ENCODE measurements at places on chromosomes 6 and 20.
A peak's percentile ranks its signal among the peaks of the same experiment; 100 is the strongest.

DNA sequence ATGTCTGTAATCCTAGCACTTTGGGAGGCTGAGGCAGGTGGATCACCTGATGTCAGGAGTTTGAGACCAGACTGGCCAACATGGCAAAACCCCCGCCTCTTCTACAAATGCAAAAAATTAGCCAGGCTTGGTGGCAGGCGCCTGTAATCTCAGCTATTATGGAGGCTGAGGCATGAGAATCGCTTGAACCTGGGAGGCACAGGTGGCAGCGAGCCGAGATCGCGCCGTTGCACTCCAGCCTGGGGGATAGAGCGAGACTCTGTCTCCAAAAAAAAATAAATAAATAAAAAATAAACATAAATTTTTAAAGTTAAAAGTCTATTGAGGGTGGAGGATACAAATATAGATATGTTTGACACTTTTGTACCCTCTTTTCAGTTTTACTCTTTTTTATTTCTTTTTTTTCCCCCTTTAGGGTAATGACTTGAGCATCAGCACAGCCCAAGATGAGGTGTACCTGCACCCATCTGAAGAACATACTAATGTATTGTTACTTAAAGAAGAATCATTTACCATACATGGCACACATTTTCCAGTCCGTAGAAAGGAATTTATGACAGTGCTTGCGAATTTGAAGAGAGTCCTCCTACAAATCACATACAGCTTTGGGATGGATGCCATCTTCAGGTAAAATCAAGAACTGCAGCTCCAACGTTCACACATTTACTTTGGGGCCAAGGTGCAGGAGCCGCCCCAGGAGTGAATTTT, 368.9 kb downstream of the LAMA2 start:
- DNase-seq = peak; percentile 35

GRCh38 chr6:46918806-46919205, 2.9 kb downstream of the ADGRF5 start:
- no peak for DNase-seq

- no peak for DNase-seq
Measured at GRCh38 chr6:5930968-5931367, 75.8 kb downstream of the NRN1 start.

GRCh38 chr20:20212675-20213096, 155.2 kb upstream of the INSM1 start:
- no peak for DNase-seq

DNA sequence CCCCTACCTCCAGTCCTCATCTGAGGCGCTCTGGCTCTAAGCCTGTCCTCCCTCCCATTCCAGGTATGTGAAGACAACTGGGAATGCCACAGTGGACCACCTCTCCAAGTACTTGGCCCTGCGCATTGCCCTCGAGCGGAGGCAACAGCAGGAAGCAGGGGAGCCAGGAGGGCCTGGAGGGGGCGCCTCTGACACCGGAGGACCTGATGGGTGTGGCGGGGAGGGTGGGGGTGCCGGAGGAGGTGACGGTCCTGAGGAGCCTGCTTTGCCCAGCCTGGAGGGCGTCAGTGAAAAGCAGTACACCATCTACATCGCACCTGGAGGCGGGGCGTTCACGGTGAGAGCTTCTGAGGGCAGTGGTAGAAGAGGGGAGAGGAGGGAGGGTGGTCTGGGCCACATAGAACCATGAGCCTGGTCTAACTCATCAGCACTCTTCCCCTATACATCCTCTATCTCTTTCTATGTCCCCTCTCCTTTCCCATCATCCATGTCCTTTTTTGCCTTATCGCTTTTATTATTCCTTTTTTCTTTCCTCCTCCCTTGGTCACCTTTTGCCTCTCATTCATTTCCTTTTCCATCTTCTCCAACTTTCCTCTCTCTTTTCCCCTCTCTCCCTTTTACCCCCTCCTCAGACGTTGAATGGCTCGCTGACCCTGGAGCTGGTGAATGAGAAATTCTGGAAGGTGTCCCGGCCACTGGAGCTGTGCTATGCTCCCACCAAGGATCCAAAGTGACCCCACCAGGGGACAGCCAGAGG, 3.5 kb downstream of the RING1 start:
- DNase-seq = no peak

GRCh38 chr20:33914919-33915318, 78.8 kb upstream of the RALY start:
- no peak for DNase-seq

- no peak for DNase-seq
Measured at GRCh38 chr6:54366667-54367327, 58.6 kb downstream of the TINAG start.

DNA sequence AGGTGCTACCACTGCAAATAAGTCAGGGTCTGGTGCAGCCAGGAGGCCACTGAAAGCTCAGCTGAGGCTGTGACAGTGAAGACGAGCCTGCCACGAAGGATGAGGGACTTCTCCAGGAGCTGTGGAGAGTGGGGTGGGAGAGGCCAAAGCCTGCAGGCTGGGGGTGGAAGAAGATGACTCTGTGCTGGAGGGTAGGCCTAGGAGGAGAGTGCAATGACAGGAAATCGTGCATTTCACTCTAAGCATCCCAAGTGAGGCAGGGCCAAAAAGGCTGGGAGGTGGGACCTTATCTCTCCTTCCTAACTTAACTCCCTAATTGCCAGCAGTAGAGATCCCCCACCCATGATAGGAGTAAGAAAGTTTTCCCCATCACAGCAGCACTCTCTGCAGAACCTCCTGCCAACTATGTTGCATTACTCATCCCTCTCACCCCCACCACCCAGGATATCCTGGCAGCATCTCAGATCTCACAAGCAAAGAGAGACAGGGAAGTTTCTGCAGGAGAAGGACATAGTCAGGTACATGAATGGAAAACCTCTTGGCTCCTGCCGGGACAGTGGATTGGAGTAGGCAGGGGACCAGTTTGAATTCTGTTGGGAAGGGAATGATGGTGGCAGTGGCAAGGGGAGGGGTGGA, 466.2 kb downstream of the CDH26 start:
- DNase-seq = no peak

GRCh38 chr6:98324446-98324845, 509.9 kb upstream of the POU3F2 start:
- no peak for DNase-seq

DNA sequence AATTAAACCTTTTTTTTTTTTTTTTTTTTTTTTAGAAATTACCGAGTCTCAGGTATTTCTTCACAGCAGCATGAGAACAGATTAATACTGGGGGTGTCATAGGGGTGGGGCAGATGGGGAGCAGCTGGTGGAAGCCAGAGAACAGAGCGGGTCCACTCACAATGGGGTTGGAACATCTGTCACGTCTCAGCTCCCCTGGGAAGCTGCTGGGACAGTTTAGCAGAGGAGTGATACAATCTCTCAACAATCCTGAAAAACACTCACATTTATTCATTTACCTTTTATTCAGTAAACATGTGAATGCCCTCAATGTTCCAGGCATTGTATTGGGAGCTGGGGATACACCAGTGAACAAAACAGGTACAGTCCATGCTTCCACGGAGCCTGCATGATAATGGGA, 162.2 kb downstream of the SMOC2 start:
- no peak for DNase-seq

DNA sequence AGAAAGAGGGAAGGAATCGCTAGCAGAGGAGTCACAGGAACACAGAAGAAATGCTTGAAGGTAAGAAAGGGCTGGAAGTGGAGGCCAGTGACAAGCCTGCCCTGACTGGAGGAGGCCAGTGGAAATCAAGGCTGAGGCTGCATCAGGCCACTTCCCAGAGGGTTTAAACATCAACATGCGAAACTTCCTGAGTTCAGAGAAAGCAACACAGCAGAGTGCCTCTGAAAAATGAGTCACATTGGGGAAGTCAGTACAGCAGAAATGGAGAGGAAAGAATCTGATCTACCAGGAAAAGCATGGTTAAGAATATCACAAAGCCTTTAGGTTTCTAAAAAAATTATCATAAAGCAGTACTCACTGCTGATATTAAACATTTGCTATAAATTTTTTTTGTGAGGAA, 23.3 kb downstream of the NAPB start:
- DNase-seq = no peak

GRCh38 chr6:106360989-106361430, 493 bp downstream of the CRYBG1 start:
- no peak for DNase-seq

Measured in iPS DF 19.7 (cell line).